Lung (tissue), 17 donors: ENCODE measurements at places on chromosomes 2 and 18.

GRCh38 chr2:204264621-204265140, 280.6 kb upstream of the PARD3B start:
- no peak for DNase-seq

DNA sequence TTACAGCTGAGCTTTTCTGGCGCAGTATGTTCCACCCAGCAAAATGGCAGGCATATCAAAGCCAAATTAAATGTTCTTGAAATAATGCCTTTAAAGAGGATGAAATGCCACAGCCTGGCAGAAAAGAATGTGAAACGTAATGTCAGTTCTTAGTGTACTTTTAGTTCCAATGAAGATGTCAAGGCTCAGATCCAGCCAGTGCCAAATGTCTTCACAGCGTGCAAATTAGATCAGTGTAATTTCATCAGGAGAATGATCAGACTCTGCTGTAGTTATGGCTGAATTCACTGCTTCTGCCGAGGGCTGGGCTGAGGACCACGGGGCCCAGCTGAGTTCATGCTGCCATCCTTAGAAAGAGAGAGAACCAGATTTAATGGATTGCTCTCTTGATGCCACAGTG, 78.7 kb upstream of the ITGA4 start:
- no peak for DNase-seq

DNA sequence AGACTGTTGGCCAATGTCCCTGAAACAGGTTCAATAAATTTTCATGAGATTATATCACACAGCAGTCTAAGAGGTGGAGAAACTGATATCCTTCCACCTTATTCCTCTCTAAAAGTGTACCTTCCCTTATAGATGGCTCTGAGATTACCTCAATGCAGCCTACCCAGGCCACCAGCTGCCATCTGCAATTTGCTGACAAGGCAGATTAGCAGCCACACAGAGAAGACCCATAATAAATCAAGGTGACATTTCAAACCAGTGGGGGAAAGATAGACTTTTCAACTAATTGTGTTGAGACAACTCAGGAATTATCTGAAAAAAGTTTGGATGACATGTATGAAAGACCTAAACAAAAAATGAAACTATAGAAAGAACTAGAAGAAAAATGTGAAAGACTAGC, 43.2 kb downstream of the ZBTB7C start:
- DNase-seq = no peak

- no peak for DNase-seq
Measured at GRCh38 chr2:12686708-12687283, 29.9 kb upstream of the TRIB2 start.

- no peak for DNase-seq
Measured at GRCh38 chr2:45040786-45041185, 31.5 kb upstream of the SIX2 start.

GRCh38 chr2:170878505-170878904, 50.5 kb upstream of the GORASP2 start:
- DNase-seq = no peak

DNA sequence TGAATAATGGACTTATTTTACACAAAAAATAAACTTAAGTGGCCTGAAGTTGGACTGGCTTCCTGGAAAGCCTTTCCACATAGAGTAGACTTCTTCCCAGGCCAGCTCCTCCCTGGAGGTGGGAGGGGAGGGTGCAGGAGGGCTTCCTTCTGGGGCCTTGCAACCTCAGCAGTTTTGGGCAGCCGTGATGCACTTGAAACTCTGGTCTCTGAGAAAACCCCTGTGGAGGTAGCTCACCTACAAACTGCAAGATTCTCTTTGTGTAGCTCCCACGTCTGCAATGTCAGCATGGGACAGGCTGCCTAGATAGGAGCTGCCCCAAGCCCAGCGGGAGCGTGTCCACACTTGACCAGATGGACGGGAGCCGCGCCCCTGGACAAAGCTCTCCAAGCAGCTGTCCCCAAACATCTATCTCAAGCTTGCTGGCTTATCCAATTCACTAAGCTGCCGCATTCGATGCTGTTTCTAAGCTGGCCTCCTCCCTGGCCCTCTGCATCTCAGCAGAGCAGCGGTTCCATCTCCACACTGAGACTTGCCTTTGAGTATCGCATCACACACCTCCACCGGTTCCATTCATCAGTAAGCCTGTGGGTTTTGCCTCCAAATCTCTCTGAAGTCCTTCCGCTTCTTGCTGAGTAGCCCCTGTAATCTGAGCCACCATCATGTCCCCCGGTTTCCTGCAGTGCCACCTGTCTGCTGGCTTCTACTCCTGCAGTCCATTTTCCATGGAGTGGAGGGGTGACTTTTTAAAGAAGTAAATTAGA, 1.6 kb upstream of the LPIN1 start:
- DNase-seq = peak; percentile 35

DNA sequence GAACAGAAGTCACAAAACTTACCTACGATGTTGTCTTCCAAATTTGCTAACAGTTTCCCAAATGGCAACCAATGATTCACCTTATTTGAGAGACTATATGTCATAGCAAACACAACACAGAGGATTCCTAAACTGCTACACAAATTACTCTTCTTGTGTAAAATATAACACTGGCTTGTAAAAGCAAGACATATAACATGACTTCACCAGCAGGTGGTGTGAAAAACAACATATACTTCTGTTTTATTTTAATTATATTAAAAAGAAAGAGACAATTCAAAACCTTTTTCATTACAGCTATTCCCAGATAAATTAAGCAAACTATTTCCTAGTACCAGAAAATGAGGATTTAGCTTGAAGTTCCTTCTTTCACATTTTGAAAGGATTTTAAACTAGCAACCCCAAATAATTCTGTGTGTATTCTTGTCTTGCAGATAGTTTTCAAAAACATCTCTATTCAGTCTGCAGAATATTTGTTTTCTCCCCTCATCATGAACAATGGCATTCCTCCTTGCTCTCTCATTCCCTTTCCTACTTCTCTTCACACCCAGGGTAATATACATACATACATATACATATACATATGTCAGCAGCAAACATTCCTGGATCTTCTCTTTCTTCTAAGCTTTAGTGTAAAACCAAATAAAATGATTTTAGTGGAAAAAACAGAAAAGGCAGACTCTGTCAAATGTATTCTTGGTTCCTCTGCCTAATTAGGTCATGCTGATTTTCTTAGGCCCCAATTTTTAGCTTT, 62.1 kb downstream of the SCN3A start:
- no peak for DNase-seq

DNA sequence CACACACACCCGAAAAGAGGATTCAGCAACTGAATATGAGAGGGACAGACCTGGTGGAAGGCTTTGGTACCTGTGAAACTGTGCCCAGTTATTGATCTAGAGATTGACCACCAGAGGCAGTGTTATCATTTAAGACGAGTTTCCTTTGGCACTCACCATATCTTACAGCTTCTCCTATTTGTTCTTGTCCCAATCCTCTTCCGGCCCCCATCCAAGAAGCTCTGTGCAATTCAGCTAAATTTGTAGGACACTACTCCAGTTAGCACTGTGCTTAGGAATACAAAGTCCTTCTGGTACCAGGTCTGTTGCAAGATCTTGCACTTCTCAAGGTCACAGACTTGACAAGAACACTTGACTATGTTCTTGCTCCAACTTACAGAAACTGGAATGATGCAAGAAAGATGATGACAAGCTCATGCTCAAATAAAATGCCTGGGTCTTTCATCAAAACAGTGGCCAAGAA, 177.7 kb downstream of the TMEM247 start:
- peak; percentile 50 for DNase-seq

- DNase-seq = peak; percentile 84
Measured at GRCh38 chr18:75478996-75479880, 51.7 kb upstream of the SMIM21 start.

DNA sequence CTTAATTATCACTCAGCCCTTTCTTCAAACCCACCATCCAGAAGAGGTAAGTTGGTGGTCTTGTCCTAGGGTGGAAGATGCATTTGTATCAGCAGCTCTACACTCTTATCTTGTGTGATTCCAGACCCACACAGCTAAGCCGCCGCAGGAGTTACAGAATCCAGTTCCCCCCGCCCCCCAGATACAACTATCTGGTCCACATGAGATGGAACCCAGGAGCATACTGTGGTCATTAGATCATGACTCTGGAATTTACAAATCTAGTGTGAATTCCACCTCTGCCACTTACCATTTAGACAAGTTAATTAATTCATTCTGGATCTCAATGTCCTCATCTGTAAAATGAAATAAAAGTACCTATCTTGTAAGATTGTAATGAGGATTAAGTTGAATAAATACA, 486.4 kb downstream of the BCL11A start:
- DNase-seq = no peak

GRCh38 chr2:173652767-173653431, 298.2 kb downstream of the CDCA7 start:
- DNase-seq = no peak

DNA sequence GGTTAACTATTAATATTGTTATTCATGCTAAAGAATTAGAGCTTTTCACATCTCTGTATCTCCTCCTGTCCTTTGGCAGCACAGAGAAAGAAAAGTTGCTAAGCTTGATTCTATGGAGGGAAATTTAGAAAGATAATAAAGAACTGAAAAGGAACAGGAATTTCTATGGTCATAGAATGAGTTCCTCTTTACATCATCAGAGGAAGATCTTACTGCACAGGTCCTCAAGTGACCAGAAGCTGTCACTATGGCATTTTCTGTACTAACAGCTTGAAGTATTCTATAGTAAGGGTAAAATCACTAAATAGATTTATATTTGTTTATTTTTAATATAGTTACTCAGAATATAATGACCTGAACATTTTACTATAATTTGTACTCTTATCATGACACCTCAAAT, 6.0 kb upstream of the PRKD3 start:
- DNase-seq = no peak

DNA sequence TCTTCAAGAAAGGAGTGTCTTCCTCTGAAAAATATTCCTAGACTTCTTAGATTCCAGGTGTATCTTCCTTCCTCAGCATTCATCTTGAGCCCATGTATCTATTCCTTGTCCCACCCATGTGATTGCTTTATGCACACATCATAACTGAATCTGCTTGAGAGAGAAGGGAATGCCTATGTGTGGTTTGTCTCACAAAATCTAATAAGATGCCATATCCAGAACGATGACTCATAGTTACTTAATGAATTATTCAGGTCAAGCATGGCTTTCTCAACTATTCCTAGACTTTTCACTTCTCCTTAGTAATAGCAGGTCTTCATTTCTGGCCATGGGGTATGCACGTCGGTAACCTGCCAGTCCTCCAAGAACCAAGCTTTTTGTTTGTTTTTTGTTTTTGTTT, 121.8 kb downstream of the SETBP1 start:
- DNase-seq = no peak

GRCh38 chr2:67994716-67995115, 68.1 kb downstream of the C1D start:
- DNase-seq = no peak

GRCh38 chr2:230902180-230902899, 22.7 kb downstream of the GPR55 start:
- DNase-seq = peak; percentile 44

DNA sequence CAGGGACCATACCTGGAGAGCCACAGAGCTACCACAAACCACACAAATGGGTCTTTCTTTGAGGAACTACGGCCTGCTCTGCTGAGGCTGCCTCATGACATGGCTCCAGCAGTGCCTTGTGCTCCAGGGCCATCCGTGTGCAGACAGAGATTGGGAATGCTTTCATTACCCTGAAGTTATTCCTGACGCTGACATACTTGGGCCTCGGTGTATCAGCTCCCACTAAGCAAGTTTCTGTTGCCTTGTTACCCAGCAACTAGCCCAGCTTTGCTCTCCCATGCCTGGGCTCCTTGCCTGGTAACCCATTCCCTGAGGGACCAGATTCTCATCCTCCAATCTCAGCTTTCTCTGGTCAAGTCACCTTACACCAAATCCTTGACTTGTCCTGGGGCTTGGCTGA, 80.3 kb upstream of the FZD7 start:
- DNase-seq = no peak
